Foreskin melanocyte (primary cell): ENCODE measurements at places on chromosomes 7 and 10.

DNA sequence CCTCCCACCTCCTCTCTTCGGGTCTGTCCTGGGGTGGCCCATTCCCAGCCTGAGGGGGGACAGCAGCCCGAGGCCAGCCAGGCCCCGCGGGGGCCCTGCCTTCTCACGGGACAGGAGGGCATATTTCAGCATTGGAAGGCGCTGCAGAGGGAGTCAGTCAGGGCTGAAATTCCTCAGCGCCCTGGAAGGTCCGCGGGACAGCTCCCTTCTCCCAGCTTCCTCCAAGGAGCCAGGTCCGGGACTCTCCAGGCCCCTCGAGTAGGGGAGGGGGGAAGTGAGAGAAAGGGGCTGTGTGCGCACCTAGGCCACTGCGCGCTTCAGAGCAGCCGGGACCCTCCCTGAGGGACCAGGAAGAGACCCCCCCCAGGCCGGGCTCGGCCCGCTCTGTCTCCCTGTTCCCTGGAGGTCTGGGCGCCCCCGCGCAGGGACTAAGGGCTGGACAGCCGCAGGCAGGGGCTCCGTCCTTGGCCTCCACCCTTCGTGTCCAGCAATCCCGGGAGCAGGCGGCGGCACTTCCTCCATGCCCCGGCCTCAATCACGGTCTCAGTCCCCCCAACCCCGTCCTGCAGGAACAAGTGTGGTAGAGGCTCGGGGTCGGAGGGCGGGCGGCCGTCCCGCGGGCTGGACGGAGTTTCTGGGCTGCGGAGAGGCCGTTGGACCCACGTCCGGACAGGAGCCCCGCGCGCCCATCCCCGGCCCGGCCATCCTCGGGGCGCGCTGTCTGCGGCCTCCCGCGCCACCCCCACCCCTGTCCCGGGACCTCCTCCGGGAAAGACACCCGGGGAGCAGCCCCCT, 6.0 kb upstream of the ELFN1 start:
- no peak for DNase-seq

DNA sequence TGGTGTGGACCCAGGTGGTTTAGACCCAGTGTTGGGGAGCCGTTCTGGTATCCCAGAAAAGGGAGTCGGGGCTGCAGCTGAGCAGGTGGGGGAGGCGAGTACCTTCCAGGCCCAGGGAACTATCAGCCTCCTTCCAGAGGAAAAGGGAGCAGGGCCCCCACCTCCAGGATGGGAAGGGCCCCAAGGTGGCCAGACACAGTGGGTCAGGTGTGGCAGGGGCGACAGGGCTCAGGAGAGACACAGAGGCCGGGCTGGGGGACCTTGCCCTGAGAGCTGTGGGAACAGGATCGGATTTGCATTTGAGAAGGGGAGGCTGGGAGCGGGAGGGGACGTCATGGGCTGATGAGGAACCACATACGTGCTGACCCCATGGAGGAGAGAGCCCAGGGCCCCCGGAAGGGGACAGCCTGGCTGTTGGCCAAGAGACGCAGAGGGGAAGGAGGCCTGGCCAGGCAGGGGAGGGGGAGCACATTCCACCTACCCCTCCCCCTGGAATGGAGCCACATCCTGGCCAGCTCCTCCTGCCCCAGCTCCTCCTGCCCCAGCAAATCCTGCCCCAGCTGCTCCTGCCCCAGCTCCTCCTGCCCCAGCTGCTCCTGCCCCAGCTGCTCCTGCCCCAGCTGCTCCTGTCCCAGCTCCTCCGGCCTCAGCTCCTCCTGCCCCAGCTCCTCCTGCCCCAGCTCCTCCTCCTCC, 9.7 kb upstream of the TTYH3 start:
- DNase-seq, result no peak

DNA sequence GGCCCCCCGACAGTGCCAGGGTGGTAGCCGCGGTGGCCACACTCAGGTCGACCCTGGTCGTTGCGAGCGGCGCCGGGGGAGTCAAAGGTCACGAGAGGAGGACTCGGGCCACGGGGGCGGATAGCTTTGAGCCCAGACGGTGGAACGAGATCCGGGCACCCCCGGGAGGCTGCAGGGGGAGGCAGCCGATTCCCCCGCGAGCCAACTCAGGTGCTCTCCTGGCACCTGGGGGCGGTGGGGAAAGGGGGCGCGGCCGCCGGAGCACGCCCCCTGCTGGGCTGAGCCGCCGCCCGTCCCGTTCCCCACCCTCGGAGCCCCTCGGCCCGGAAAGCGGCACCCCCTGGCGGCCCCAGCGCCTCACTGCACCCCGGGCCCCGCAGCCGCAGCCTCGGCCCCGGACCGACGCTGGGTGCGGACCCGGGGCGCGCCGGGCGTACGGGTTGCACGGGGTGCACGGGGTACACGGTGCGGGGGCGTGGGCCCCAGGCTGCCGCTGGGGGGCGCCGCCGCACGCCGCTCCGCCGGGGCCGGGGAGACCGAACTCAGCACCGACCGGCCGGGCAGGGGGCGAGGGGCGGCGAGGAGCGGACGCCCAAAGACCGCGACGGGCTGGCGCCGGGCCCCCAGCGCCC, 521 bp upstream of the NYAP1 start:
- no peak for DNase-seq

DNA sequence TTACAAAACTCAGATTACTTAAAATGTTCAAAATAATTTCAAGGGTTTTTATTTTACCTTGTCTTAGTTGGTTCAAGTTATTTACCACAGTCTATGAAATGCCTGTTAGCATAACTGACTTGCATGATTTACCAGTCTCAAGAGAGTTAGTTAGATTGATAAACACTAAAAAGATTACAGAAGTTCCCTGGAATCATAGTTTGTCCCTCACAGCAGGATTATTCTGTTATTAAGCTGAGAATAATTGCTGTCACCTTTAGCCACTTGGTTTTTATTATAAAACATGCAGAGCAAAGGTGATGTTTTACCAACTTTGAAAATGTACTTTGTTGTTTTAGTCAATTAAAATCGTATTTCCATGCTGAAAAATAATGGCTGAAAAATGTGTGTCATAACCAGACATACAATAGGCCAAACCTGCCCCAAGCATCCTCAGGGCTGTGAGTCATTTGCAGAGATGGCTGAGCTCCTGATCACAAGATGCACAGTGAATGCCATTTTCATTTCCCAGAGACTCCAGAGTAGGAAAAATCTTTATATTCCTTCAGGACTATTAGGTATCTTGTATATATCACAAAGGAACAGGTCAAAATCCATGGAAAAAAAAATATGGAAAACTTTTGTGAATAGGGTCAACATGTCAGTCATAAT, 87.8 kb upstream of the DKK1 start:
- peak; percentile 71 for DNase-seq

DNA sequence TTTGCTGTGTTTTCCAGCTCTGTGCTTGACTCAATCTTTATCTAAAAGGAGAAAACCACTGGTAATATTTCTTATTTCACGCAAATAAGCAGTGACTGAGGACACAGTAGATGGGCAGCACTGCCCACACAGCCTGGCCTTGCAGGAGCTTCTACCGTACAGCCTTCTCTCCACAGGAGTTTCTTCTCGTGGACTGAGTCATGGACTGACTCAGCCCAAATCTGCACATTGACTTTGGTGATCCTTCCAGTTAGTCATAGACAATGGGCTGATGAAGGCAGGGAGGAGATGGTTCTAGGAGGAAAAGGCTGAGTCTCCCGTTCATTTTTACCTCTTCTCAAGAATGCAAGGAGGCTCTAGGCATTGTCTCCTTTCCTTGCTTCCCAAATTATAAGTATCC, 200.7 kb downstream of the RAPGEF5 start:
- DNase-seq, result no peak

GRCh38 chr7:100818366-100818765, 9.0 kb downstream of the EPHB4 start:
- DNase-seq, result no peak

- DNase-seq, result no peak
Measured at GRCh38 chr10:1171586-1171985, 115.4 kb downstream of the WDR37 start.

- DNase-seq, result no peak
Measured at GRCh38 chr10:55232553-55232952, 431.5 kb upstream of the PCDH15 start.

DNA sequence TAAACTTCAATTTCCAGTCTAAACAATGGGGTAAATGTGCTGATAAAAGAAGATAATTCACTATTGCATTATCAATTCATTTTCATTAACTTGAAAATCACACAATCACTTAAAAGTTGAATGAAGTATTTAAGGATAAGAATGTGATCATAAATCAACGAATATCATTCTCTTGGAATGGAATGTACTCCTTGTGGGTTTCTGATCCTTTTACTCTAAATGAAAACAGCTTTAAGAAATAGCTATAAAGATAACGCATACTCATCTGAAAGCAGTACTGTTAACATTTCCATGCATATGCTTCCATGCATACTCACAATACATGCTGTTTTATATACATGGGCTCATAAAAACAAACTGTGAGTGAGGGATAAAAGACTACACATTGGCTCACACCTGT, 108.8 kb downstream of the ATE1 start:
- no peak for DNase-seq

DNA sequence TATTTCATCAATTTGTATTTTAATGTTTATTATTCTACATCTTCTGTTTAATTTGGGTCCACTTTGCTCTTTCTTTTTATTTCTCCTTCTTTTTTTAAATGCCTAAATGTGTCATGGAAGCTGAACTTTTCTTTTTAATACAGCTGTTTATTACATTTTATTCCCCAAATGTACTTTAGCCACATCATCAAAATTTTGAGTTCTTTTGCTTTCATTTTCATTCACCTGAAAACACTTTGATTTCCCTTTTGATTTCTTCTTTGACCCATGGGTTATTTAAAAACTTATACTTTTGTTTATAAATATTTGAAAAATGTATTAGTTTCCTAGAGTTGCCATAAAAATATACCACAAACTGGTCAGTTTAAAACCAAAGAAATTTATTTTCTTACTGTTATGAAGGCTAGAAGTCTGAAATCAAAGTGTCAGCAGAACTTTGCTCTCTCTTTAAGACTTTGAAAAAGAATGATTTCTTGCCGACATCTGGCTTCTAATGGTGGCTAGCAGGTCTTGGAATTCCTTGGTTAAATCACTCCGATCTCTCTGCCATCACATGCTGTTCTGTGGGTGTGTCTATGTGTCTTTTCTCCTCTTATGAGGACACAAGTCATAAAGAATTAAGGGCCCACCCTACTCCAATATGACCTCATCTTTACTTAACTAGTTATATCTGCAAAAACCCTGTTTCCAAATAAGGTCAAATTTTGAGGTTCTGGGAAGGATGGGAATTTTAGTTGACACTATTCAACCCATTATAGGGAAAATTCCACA, 225.5 kb downstream of the ANKRD7 start:
- DNase-seq, result no peak

GRCh38 chr10:60125895-60126294, 219.5 kb upstream of the CCDC6 start:
- no peak for DNase-seq

DNA sequence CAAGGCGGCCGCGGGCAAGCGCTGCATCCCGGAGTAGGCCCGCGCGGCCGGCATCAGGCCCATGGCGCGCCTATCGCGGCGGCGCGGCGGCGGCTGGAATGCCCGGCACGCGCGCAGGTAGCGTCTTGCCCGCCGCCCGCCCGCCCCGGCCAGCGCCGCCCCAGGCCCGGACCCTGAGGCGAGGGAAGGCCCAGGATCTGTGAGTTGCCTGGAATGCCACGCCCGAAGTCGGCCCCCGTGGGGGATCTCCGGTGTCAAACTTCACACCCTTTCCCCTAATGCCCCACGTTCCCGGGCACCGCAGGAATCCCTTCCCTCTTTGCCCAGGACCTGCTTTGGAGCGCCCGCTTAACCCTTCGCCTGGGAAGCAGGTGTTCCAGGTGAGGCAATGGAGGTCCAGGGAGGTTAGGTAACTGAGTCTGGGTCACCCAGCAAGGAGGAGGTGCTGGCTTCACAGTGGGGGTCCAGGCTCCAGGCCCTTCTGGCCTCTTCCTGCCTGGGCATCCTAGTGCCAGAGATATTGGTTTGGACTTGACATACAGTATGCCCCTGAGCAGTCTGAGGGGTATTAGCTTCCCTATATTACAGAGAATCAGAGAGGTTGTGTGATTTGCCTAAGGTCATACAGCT, 138.1 kb downstream of the ARHGAP22 start:
- DNase-seq, result no peak

- no peak for DNase-seq
Measured at GRCh38 chr7:50621206-50621605, 56.0 kb upstream of the DDC start.

GRCh38 chr7:96740130-96740529, 30.5 kb upstream of the SEM1 start:
- no peak for DNase-seq

GRCh38 chr10:71782221-71782916, 9.0 kb upstream of the VSIR start:
- DNase-seq, result no peak

DNA sequence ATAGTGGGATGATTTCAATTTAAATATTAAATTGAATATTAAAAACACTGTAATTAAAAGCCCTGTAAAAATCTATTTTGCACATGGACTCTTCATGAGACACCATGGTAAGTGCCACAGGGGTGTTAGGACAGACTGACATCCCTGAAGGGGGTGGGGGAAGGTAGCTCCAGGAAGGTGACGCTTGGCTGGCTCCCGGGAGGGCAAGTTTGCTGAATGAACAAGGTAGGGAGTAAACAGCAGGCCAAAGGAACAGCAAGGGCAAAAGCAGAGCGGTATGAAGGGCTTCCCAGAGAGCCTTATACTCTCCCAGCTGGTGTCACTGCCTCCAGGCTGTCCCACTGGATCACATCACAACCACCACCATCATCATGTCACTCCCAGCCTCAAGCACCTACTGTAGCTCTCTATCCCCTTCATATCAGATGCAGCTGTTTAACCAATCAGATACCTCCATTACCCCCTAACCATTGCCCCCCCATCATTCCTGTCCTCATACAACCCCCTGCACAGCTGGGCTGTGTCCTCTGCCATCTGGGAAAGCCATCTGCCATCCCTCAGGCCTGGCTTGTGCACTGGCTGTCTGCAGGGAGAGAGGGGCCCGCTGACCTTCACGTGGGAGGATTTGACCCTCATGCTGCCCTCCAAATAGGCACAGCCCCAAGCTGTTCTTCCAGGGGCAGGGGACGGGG, 19.5 kb downstream of the HSPA12A start:
- no peak for DNase-seq

GRCh38 chr10:4250587-4250887, 465.5 kb upstream of the KLF6 start:
- DNase-seq, result no peak

DNA sequence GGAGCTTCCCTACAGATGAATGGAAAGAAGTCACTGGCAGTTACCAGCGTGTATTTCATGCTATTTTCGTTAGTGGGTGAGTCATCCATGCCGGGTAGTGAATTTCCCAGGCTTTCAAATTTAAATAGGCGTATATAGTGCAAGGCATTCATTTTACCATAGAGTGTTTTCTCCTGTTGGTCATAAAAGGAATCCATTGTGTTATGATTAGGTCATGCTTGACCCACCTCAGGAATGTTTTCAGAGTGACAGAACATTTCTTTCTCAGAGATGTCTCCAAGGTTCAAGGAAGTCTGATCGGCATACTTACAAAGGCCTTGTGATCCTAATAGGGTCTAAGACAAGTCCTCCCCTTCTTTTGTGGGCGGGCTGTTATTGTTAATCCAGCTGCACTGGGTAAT, 110.7 kb downstream of the AKR1D1 start:
- peak; percentile 99 for DNase-seq

- no peak for DNase-seq
Measured at GRCh38 chr7:106062521-106062931, 49.6 kb downstream of the SYPL1 start.

- no peak for DNase-seq
Measured at GRCh38 chr10:62258926-62259325, 9.7 kb downstream of the RTKN2 start.
